Stimulated activated CD4-positive, alpha-beta T cell treated with anti-CD3 and anti-CD28 coated beads, Interleukin-15, amount 100 ng/mL, for 24 hours (primary cell): ENCODE measurements at places on chromosomes 7 and 10.

DNA sequence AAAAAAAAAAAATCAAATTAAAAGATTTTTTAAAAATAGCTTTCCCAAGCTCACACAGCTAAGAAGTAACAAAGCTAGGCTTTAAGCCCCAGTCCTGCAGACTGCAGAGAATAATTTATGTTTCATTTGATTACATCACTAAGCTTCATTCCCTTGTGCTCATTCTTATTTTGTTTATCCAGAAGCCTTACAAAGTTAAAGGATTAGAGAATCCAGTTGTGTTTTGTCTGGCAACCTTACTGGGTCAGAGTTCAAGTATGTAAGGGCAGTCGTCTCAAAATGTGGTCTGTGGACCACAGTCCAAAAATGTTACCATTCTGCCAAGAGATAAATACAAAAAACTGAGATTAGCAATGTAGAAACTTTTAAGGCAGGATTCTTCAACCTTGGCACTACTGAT is 32.1 kb upstream of the EZH2 start:
- DNase-seq = no peak

DNA sequence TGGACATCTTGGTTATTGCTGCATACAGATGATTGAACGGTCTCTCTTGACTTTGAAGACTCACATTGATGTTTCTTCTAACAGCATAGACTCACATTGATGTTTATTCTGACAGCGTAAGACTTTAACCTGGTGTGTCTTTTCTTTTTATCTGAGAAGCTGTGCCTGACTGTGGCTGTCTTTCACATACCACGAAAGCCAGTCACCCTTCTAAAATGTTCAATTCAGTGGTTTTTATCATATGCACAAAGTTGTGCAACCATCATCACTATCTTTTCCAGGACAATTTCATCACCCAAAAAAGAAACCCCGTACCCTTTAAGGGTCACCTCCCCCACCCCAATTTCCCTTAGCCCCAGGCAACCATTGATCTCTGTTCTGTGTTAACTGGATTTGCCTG is 24.7 kb downstream of the CELF2 start:
- no peak for DNase-seq

- DNase-seq = no peak
Observed at GRCh38 chr10:64036321-64036930, 515.2 kb downstream of the REEP3 start.

DNA sequence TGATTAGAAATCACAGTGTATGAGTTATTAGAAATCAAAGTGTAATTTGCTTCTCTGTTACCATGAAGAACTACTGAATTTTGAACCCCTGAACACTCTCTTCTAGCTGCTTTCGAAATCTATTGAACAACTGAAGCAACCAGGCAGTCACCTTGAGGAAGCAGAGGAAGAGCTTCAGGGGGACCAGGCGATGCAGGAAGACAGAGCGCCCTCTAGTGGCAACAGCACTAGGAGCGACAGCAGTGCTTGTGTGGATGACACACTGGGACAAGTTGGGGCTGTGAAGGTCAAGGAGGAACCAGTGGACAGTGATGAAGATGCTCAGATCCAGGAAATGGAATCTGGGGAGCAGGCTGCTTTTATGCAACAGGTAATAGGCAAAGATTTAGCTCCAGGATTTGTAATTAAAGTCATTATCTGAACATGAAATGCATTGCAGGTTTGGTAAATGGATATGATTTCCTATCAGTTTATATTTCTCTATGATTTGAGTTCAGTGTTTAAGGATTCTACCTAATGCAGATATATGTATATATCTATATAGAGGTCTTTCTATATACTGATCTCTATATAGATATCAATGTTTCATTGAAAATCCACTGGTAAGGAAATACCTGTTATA is 170.7 kb downstream of the HDAC9 start:
- DNase-seq = peak; percentile 67

DNA sequence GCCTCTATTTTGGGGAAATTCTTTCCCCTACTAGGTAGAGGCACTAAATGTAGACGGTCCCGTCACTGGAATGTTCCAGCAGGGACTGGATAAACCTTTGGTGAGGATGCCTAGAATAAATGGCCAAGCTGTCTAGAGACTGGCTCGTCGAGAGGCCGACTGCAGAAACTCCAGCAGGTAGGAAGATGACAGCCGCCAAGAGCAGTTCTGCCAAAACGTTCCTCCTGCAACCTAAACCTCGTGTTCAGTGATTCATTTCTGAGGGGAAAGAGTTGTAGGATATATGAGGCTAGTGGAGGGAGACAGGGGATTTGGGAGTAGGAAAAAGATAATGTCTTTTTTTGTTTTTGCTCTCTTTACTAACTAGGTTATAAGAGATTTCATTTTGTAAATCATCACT is 184.7 kb upstream of the GDF10 start:
- DNase-seq = no peak

GRCh38 chr7:157612664-157613561 is 276.1 kb downstream of the DNAJB6 start:
- peak; percentile 69 for DNase-seq

DNA sequence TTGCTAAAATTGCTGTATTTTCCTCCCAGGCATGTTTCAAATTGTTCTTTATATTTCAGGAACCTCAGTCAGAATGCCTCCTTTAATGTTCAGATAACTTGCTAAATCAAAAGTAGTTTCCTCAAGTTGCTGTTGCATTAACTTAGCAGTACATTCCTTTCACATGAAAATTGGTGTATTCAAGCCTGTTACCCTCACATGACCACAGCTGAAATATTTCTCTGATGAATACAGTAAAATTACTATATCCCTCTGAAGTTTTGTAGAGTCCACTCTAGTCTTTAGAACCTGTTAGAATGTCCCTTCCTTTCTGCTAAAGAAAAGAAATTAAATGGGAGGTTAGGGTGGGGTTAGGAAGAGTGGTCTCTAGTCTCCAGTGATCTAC is 24.5 kb upstream of the C1GALT1 start:
- DNase-seq = no peak

GRCh38 chr10:116084161-116084560 is 188.8 kb downstream of the GFRA1 start:
- no peak for DNase-seq

- no peak for DNase-seq
Observed at GRCh38 chr10:65032867-65033769, 1511.9 kb downstream of the REEP3 start.

DNA sequence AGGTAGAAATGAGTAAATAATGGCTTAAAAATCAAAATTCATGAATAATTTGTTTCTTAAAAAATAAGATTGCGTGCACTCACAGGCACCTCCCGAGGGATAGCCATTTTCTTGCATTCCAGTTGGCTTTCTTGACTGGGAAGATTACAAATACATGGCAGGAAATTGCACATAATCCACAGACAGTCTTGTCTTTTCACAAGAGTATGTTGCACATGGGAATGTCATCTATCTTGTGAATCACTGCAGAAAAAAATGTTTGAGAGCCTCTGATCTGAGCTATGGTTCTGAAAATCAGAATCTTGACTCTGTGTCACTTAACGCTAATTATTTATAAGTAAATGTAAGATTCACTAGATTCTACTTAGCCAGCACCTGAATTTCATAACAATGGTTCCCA is 74.1 kb upstream of the PRKG1 start:
- DNase-seq = no peak

GRCh38 chr10:36602374-36602773 is 523.0 kb upstream of the ANKRD30A start:
- DNase-seq = no peak
